ENCODE measurements at places on chromosomes 7 and 10.

- no peak for DNase-seq
These were observed 9.8 kb upstream of the PLAC9 start for GRCh38 chr10:80122746-80123145.

DNA sequence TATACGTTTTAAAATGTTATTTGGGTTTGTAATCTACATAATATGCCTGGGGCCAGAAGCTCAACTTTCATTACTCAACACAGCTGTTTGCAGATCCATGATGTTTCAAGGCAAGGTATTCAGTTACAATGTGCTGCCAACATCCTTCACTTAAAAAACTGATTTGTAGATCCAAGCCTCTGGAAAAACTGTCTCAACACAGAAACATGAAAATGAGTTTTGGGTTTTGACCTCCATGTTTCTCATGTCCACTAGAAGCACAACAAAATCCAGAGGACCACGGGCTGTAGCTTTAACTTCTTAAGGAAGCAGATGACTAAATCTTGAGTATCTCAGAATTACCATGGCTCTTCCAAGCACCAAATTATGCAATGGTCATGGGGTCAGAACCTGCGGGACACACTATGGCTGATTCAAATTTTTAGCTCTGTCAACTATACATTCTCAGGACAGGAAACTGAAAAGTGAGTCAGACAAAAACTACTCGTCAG is 247.1 kb upstream of the GRB10 start:
- DNase-seq = no peak

DNA sequence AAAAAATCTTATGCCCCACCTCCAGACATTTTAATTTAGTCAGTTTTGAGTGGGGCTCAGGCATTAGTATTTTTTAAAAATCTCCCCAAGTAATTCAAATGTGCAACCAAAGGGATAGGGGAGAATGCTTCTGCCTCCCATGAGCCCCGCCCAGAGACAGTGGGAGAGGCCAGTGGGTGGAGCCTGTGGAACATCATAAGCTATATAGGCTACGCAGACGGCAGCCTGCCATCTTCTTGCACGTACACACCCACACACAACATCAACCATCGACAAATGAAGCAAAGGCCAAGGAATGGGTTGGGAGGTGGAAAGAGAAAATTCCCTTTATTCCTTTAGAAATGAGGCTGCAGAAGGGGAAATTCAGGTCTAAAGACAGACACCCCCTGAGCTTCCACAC is 25.2 kb downstream of the CREB3L2 start:
- no peak for DNase-seq

DNA sequence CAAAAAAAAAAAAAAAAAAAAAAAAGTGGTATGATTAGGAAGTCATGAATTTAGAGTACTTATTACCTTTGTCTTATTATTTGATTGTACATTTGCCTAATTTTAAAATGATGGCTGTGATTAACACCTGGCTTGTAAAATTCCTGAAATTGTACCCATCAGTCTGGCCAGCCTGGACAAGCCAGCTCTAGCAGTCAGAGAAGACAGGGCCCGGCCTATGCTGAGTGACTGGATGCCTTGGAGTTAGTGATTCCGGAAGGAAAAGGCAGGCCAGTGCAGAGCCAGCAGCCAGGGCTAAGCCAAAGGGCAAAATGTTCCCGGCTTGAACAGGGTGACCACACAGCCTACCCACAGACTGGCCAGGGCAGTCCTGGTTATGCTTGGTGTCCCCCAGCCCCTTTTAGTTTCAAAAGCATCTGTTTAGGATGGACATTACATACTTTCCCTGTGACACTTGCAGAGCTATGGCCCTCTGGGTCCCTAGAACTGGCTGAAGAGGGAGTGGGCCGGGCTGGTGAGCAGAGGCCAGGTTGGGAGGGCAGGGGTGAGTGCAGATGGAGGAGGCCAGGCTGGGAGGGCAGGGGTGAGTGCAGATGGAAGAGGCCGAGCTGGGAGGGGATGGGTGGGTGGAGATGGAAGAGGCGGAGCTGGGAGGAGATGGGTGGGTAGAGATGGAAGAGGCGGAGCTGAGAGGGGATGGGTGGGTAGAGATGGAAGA is 61.7 kb downstream of the PROSER2 start:
- DNase-seq = no peak

DNA sequence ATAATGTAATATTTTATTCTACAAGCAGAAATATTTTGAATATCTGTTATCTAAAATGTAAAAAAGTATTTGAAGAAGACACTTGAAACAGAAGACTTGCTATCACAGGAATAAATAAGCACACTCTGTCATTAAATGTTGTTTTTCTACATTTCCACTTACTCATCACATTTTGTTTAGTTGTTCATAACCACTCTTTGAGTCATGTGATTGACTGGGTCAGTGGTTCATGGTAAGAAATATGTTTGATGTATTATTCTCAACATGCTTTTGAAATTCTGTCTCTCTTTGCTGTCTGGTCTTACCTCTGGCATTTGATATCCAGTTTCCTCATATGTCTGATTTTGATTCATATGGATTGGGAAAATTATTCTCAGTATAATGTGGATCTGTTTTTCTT is 171.8 kb downstream of the SUGCT start:
- DNase-seq = no peak

- DNase-seq = no peak
These were observed 111.1 kb upstream of the CREB5 start for GRCh38 chr7:28301148-28301641.

GRCh38 chr7:14260011-14260410 is 270.5 kb upstream of the ETV1 start:
- DNase-seq = no peak

- no peak for DNase-seq
These were observed 361.8 kb downstream of the GATA3 start for GRCh38 chr10:8416192-8416701.

DNA sequence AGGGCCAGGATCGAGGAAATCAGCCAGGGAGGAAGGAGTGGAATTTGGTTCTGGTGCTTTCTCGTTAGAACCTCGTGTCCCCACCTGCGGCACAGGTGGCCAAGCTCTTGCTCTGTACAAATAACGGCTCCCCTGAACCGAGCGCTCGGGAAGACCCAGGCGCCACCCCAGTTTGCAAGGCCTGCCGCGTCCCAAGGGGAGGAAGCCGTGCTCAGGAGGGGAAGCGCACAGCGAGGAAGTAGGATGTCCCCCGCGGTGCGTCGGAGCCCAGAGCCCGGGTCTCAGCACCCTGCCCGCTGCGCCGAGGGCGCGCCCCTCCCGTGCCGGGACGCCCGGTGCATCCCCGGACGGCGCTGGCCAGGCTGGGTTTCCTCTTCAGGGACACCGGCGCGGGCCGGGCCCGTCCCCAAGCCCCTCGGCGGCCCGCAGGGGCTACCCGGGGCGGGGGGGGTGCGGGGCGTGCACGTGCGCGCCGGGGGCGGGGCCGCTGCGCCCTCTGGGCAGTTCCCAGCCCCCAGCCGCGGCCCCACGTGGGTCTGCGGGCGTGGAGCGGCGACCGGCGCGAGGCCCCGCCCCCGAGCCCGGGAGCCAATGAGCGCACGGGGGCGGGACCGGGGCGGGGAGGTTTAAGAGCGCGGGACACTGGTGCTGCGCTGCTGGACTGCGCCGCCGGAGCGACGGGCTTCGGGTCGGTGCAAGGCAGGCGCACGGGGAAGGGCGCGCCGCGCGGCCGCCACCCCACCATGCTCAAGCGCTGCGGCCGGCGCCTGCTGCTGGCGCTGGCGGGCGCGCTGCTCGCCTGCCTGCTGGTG is at the start of gene LFNG:
Gene LFNG (plus strand): TSS at position 656 of the 812 bp plus-strand sequence. CDS start 88 bp downstream, at position 744.
- DNase-seq = peak; percentile 93

- no peak for DNase-seq
These were observed 96.9 kb downstream of the XRCC2 start for GRCh38 chr7:152579070-152579469.

DNA sequence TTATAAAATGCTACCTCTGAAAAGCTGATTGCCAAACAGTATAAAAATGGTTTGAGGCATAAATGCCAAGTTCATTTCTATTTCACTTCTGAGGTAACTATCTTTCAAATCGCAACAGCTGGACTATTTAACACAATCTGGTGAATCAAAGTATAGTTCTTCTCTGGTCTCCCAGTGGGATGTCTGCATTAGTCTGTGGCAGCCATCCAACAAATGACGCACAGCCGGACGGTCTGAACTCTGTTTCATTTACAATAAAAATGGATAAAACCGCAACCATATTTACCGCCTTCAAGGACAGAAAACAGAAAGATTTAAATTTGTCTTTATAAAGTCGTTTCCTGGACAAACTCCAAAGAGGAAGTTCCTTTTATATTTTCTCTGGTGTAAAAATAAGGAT is 41.9 kb downstream of the ENO4 start:
- DNase-seq = no peak

- DNase-seq = no peak
These were observed 662 bp downstream of the DNAJC2 start for GRCh38 chr7:103343758-103344452.

DNA sequence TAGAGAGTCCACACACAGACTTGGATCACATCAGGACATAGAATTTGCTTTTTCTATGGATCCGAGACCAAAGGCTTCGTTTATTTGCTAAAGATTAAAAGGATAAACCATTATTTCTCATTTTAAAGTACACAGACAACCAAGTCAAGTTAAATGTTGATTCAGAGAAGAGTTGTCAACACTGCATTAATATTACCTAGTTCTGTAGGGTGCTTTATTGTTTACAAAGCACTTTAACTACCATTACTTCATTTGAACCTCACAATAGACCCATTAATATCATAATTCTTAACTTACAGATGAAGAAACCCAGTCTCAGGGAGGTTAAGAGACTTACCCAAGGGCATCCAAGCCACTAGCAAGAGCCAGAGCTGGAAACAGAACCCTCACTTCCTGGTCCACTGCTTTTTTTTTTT is 43.2 kb upstream of the GSAP start:
- no peak for DNase-seq

All from activated CD8-positive, alpha-beta memory T cell treated with anti-CD3 and anti-CD28 coated beads for 24 hours (primary cell).